ENCODE measurements at places on chromosomes 12 and 14.

DNA sequence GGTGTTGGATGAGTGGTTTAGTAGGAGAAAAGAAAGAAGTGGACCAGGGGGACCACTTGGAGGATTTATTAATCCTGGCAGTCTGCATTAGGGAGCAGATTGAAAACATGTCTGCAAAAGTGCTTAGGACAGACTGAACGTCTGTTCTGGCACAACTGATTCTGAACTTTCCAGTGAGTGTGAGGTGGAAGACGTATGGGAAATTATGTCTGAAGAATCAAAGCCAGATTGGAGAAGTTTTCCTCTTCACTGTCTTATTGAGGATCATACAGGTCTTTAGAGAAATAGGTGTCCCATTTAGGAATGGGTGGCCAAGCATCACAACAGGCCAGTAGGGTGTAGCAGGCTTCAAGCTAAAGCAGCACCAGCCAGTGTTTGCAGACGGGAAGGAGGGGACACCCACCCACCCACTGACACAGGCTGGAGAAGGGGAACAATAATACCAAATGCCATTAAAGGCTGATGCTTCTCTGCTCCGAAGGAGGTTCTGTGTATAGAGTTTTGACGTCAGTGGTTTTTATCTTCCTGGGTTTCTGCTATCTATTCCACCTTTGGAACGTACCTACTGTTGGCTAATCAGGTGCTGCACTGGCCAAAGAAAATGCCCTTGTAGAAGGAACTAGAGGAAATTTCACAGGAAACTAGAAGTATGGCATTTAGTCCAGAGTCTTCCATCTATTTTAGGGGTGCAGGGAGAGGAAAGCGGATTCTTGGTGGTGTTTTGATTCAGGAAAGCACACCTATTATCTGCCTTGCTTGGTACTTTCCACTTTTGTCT is 1.8 kb downstream of the SRRM4 start:
- DNase-seq, result no peak

DNA sequence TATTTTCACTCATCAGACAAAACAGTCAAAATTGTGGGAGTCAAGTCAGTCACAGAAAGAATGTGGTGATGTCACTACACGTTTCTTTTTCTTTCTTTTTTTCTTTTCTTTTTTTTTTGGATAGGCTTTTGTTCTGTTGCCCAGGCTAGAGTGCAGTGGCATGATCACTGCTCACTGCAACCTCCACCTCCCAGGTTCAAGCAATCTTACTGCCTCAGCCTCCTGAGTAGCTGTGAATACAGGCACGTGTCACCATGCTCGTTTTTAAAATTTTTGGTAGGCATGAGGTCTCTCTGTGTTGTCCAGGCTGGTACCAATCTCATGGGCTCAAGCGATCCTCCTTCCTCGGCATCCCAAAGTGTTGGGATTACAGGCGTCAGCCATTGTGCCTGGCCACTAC is 2.3 kb downstream of the CLECL1 start:
- DNase-seq, result no peak

- DNase-seq, result no peak
These were observed 1045.6 kb downstream of the BCL11B start for GRCh38 chr14:98226411-98226810.

DNA sequence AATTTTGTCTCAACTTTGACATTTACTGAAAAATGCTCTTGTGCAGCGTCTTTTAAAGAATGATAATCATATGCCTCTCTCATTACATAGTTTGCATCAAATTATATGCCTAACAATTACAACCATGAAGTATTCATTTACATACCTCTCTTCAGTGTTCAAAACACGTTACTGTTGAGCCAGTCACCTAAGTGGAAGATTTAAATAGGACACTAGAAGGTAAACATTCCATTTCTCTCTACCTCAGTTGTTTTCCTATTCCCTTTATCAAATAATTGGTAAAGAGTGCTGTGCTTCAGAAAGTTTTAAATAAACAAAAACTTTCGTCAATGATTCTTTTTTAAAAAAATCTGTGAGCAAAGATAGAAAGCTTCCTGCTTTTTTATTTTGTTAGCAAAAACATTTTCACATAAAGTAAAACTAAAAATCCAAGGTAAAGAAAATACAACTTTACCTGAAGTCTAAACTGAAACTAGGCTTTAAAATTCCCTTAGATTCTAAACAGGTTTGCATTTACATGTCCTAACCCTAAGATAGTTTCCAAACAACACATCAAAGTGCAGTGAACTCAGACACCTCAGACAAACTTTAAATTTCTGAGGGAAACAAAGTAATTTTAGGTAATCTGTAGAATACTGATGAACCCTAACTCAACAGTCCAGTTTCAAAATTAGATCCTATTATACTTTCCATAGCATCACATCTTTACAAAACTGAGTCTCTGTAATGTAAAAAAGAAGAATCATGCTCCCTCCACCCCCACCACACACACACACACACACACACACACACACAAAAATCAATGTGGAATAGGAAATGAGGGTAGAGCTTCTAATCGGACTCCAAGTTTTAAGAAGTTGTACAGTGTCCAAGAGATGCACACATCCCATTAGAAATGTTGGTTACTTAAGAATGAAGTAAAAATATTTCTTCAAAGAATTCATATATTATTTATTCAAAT is 46.2 kb downstream of the PAWR start:
- DNase-seq, result no peak

DNA sequence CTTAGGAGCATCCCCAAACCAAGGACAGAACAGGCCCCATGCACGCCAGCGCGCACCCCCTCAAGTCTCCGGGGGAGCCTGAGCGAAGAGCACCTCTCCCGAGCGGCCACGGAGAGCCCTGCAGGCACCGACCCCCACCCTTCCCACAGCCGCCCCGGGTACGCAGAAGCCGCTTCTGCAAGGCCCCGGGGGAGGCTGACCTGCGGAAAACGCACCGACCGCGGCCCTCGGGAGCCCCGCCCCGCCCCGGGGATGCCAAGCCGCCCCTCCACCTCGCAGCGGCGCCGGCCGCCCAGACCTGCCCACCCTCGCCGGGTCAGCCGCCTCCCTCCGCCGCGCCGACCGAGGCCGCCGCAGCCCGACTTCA is 385 bp downstream of the CAPRIN2 start:
- DNase-seq, result no peak
